BJ (cell line): ENCODE measurements at places on chromosomes 1 and 21.

GRCh38 chr21:45736690-45737484 lies 93.4 kb downstream of the PCBP3 start:
- no peak for DNase-seq

- no peak for DNase-seq
Measured at GRCh38 chr1:236147521-236148469, 5.5 kb downstream of the GPR137B start.

DNA sequence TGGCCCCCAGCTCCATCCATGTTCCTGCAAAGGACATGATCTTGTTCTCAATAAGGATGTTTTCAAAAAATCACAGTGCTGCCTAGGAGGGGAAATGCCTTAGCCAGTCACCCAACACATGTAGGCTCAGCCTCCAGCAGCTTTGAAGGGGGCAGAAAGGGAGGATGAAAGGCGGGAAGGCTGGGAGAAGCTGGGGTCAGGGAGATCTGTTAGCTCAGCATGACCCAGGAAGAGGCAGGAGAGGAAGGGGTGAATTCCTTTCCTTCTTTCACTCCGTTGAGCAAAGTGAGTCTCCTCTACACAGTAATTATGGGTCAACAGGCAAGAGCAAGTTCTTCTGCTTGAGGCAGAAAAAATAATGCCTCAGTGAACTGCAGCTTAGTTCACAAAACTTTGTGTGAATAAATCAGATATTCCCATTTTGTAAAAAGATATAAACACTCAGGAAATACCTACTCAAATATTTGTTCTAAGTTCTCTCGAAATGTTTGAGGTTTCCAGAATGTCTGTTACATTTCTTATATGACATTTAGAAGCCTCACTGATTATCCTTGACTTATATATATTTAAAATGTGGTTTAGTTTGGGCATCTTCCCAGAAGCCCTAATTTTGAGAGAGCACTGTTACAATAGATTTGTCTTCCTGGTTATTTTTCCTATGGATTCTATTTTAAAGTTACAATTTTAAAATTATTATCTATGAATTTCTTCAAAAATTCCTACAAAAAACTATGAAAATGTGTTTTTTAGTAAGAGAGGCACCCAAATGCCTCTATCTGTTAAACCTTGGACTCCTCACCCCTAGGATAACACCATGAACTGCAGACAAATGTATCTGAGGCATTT lies 116.8 kb downstream of the KCNJ6 start:
- no peak for DNase-seq

- DNase-seq, result no peak
Measured at GRCh38 chr1:43947061-43947873, 517 bp downstream of the IPO13 start.

DNA sequence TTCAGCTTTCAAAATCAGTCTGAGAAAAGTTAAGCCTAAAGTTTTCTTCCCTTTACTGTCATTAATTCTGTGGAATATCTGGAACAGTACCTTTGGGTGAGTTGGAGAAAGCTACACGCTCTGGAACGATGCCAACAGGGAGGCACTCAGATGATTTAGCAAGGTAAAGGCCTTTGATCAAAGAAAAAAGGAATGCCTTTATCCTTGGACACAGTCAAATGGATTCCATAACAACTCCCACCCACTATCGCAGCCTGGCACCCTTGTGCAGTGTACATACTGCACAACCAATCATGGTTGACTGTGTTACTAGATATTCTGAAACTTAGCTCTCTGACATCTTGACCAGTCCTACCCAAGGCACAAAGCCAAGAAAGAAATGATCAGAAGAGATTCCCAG lies 218.7 kb downstream of the PATJ start:
- DNase-seq, result no peak

GRCh38 chr1:156859523-156860112 lies 701 bp upstream of the INSRR start:
- DNase-seq, result no peak

DNA sequence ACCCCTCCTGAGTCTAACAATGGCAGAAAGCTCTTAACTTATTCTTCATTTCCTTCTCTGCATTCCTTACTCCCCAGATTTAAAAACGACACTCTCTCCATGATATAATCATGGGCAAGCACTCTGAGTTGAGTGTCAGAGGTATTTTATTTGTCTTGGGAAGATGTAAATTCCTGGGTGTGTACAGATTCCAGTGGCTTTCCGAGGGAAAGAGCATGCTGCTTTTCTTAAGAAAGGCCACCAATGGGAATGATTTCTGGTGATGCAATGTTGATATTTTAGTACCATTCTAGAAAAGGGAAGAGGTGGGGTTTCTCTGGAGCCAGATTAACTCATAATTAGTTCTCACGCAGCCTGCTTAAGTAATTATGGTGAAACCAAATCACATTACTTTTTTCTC lies 47.8 kb upstream of the BTG3 start:
- DNase-seq, result peak; percentile 65

- DNase-seq, result no peak
Measured at GRCh38 chr1:90522432-90522831, 194.7 kb downstream of the BARHL2 start.

DNA sequence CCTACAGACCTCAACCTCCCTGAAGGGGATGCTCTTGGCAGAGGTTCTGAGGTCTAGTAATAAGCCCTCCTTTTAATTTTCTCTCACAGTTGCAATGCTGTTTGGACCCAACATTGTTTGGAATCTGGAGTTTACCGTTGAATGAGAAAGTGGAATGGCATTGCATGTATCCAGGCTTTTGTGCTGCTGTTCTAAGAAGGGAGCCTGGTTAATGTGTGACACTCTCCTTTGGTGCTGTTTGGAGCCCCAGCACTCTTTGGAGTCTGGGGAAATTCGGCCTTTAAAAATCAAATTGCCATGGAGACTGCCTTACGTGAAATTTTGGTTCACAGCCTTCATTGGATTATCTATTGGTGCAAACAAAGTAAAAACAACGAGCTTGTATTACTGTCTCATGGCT lies 23.7 kb upstream of the TMEM61 start:
- DNase-seq, result no peak

- peak; percentile 54 for DNase-seq
Measured at GRCh38 chr1:23555986-23556634, 3.2 kb downstream of the ID3 start.

DNA sequence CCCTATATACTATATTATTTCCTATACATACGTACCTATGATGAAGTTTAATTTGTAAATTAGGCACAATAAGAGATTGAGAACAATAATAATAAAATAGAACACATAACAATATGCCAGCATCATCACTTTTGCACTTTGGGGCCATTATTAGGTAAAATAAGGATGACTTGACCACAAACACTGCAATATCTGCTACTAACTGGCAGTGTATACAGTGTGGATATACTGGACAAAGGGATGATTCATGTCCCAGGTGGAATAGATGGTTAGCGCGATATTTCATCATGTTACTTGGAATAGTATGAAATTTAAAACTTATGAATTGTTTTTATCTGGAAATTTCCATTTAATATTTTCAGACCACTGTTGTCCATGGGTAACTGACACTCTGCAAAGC lies 35.4 kb upstream of the TXLNA start:
- DNase-seq, result no peak

DNA sequence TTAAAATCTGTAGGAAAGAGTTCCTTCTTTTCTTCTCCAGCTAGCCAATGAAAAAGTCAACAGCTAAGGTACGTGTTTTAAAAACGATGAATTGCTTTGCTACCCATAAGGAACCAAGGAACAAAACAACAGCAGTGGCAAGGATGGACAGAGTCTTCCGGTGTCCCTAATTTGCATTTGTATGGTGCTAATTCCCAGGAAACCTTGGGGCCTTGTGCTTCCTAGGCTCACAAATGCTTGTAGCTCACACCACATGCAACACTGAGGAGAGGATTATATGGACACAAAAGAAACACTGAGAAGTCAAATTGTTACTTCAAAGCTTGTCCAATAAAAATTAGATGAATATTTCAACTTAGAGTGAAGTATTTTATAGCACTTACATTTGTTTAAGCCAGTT lies 1.8 kb upstream of the PGBD5 start:
- DNase-seq, result no peak

- DNase-seq, result no peak
Measured at GRCh38 chr1:234561319-234561718, 48.7 kb downstream of the IRF2BP2 start.

DNA sequence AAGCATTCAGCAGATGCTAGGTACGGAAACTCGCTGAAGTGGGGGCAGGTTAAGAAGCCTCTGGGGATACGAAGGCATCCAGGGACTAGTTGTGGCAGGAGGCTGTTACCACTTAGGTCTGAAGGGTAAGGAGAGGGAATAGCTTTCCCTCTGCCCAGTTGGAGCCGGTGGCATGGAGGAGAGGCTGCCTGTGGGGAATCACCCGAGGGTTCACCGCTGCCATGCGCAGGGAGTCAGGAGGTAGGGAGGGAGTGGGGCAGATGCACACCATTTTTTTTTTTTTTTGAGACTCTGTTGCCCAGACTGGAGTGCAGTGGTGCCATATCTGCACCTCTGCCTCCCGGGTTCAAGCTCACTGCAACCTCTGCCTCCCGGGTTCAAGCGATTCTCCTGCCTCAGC lies 6.1 kb downstream of the PCSK9 start:
- no peak for DNase-seq

- DNase-seq, result no peak
Measured at GRCh38 chr1:85308833-85309350, 32.5 kb upstream of the BCL10 start.

- no peak for DNase-seq
Measured at GRCh38 chr1:108644984-108645383, 15.9 kb downstream of the HENMT1 start.

DNA sequence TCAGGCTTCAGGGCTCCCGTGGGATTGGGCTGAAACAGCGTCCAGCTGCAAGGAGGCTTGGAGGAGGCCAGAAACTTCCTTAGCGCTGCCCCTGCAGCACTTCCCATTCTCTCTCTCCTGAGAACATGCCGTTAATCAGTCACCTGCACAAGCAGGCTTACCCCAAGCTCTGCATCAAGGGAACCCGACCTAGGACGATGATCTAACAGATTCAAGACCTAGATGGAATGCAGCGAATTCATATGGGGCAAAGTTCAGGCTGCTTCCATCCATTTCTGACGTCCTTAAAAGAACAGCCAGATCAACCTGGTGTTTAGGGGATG lies 114.1 kb downstream of the ERG start:
- DNase-seq, result no peak
